ENCODE measurements at places on chromosomes 5 and 9.
A peak's percentile ranks its signal among the peaks of the same experiment; 100 is the strongest.

- DNase-seq = no peak
Observed at GRCh38 chr5:151742870-151743294, 15.5 kb downstream of the ATOX1 start.

DNA sequence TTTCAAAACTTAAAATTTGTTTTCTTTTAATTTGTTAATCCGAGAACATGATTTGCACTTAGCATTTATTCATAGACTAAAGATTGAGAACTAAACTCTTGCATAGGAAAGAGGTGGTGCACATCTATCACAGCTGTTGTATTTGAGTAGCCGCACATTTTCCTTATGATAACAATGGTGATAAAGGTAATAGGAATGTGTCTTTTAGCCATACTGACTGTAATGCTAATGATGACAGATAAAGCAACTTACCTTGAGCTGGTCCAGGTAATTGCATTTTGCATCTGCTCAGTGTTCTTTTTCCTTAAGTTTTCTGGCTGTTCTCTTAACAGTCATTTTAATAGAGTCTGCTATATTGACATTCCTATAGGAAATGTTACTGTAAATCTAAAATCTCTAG lies 19.0 kb downstream of the PHAX start:
- DNase-seq = no peak

DNA sequence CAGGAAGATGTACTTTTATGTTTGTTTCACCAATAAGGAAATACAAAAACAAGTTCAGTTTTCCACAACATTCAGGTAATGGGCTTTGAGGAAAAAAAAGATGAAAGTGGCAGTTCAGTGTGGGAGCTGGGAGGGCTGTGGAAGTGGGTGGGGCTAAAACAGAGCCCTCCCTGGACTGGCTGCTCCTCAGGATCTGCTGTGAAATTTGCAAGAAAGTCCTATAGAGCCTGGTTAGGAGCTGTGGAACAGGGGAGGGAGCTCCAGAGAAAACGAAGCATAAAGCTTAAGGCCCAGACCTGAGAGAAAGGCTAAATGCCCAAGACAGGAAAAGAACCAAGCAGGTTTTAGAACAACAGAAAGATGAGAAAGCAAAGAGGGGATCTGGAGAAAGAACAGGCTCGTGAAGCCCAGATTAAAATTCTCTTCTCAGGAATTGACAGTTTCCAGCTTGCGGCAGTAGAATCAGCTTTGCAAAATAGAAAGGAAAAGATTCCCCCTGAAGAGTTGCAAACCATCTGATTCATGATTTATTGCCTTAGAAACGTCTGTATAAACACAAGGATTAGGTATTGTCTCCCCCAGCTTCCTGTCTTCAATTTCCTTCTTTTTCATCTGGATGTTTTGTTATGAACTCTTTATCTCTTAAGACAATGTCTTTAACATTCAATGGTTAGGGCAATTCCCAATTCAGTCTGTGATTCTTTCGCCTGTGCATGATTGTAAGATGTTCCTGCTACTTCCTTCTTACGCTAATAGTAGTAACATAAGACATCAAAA lies 26.3 kb upstream of the CRHBP start:
- no peak for DNase-seq

DNA sequence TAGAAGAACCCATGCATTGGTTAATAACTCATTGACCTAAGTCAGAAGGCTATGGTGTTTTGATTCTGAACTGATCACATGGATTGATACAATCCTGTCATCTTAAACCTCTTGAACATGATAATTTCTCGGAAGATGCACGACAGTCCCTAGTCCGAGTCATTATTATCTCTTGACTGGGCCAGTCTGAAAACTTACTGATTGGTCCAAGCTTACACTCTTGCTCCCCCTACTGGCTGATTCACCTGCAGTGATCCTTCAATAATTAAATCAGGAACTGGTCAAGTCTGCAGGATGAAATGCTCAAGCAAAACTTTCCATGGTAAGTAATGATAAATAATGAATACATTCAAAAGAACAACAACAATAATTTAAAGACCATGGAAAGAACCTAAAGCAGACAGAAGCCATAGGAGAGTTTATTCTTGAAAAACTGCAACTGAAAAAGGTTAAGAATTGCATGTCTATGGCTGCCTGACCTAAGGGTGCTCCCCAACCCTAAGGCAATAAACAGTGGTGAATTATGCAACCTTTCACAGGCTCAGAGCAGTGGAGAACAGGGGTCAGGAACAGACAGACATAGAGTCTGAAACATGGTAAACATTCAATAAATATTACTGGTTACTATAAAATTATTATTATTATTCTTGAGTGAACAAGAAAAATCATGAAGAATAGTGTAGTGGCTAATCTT lies 79.3 kb downstream of the BRINP1 start:
- no peak for DNase-seq

DNA sequence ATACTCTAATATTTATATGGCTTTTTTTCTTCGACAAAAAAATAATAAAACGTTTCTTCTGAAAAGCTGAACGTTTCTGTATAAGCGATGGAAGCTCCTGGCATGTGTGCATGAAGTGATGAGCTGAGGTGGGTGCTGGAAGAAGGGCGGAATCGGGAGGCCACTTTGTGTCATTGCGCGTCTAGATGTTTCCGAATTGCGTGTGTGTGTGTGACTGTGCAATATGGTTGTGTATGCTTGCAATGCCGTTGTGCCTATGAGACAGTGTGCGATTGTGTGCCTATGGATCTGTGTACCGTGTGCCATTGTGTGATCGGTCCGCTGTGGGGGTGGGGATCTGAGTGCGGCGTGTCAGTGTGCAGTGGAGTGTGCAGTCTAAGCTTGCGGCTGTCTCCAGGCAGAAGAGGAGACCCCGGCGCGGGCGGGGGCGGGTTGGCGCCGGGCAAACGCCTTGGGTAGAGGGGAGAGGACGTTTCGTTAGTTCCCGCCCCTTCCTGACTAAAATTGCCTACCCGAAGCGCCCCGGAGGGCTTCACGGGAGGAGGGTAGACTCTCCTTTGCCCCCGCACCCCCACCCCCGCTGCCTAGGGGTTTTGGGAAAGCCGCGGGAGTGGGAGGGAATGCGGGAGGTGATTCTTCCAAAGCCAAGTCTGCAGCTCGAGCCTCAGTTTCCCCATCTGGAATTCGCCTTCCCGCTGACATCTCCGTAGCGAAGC lies 24.2 kb downstream of the PCDHGC5 start:
- peak; percentile 7 for DNase-seq

GRCh38 chr5:129960831-129961230 lies 56.6 kb downstream of the CHSY3 start:
- DNase-seq = no peak

DNA sequence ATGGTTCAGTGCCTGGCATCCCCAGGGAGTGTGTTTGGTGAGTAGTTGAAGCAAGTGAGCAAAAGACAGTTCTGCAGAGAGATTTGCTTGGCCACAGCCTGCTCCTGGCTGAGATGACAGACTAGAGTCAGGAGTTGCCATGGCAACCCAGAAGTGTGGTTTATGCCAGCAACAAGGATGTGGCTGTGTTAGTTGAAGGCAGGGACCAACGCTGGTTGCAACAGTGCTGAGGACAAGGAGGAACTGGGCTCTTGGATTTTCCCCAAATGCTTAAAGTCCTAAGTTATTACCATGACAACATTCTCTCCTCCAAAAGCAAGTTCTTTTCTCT lies 2.7 kb downstream of the NXNL2 start:
- DNase-seq = no peak

DNA sequence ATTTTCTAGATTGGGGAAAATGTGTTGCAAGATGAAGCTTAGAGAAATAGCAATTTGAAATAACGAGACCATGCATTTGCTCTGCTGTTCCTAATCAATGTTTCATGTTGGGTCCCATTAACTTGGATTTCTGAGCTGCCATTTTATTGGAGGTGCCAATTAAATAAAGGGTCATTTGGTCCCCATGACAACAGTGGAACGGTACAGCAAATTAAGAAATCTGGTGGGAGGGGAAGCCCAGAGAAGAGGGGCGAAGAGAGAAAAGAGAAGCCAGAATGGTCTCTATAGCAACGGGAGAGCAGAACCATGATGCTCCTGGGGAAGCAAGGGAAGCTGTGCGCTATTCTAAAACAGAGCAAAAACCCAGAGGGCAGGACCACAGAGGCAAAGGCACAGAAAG lies 120.2 kb downstream of the ENTREP1 start:
- DNase-seq = no peak

- no peak for DNase-seq
Observed at GRCh38 chr5:173802670-173803165, 85.4 kb upstream of the CPEB4 start.

GRCh38 chr5:117590944-117591343 lies 1016.3 kb upstream of the SEMA6A start:
- DNase-seq = no peak

- DNase-seq = no peak
Observed at GRCh38 chr9:90441814-90442213, 200.8 kb downstream of the DIRAS2 start.

GRCh38 chr5:134968055-134968454 lies 348 bp downstream of the CATSPER3 start:
- DNase-seq = no peak

DNA sequence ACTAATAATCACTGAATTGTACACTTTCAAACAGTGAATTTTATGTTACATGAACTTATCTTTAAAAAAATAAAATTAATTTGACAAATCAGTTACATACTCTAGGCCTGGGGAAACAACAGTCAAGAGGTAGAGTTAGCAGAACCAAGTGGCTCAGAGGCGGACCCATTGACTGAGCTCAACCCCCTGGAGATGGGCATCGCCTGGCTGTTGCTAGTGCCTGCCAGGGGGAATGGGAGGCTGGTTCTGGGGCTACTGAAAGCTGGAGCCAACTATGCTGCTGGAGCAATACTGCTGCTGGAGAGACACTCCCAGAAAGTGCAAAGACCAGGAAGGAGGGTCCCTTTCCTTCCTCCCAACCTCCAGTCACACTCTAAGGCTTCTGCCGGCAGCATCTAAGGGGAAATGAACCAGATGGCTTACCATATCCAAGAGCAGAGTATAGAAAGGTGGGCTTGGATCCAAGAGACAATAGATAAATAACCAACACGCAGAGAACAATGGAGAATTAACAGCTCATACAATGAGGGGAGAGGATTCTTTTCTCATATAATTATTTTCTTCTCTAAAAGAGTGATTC lies 40.3 kb upstream of the ANKRD55 start:
- no peak for DNase-seq

DNA sequence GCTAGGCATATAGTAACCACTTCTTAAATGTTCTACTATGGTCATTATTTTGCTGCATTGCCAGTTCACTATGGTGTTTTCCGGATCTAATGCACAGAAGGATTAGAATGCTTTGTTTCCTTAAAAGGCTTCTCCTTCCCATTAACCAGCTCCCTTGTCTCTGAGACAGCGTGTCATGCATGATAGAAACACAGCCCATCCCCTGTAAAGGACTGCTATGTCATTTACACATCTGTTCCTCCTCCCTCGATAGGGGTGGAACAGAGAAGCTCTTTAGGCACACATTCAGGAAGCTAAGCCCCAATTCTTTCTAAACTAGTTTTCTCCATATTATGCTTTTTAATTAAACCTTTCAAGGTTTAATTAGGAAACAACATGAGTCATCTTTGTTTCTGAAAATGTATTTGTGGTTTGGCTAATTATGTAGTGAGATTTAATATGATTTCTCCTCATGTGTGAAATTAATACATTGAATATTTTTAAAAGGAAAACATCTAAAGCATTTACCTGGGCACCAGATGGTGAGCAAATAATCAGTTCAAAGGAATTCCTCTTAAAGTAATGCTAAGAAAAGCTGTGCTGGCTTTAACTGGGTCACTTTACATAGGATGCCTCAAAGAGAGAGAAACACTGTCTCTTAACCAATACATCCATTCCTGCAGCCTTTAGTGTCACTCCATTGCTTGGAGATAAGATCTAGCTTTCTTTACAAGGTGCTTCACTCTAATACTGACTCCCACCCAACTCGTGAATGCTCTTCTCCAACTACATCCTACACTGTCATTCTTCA lies 133.3 kb upstream of the PPP1R2B start:
- no peak for DNase-seq

GRCh38 chr5:6734781-6735180 lies 21.5 kb downstream of the TENT4A start:
- no peak for DNase-seq

GRCh38 chr9:124657516-124657915 lies 113.6 kb downstream of the NR6A1 start:
- DNase-seq = no peak

DNA sequence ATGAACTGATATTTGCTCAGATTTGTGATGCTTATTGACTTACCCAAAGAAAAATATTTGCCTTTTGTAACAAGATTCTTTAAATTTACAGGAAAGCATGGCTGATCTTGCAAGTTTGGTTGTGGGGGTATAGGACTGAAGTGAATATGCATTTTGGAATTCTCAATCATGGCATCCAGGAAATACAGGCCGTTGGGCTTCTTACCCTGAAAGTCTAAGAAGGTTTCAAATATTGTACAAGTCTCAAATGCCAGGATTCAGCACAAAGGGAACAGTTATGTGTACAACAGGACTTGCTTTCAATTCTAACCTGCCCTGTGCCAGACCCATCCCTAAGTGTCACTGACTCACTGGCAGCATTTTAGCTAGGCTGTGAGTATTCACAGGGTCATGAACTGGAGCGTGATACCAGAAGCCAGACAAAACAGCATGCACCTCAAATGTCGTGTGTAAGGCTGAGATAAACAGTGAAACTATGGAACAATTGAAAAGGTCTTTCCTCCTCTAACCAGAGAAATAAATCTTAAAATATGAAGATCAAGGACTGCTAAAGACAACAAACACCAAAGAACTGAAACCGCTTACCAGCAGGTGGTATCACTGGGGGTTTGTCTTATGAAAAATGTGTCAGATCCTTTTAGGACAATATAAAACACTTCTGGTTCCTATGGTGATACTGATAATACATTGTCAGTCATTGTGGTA lies 168.6 kb upstream of the RGMB start:
- DNase-seq = no peak

- no peak for DNase-seq
Observed at GRCh38 chr5:110899566-110900412, 161.0 kb downstream of the SLC25A46 start.

DNA sequence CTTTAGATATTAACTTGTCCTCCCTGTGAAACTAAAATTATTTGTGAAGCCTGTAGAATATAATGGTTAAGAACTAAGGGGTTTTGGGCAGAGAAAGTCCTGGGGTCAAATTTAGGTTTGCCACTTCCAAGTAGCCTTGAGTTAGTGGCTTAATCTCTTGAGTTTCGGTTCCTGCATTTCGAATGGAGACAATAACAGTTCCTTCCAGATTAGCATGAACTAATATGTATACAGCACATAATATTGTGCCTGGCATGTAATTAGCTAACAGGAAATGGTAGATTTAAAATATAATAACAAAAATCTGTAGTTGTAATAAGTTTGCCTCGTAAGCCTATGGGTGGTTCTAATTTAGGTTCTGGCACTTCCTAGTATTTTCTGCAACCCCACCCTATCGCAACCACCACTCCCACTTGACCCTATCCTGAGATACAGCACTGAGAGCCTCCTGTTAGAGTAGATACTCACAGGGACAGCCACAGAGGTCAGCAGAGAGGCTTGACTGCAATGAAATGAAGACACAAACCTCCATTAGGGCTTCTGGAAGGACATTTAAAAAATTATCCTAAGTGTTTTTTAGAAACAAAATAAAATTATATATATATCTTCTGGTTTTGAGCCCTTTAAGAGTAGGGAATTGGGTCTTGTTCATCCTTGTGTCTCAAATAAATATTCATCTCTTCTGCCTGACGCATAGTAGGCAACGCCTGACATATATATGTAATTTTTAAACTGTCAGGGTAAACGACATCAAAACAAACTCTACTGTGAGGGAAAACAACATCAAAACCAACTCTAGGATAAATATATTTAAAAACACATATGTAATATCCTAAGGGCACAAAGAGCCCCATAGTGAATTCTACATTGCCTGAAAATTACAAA lies 8.5 kb downstream of the SPINK9 start:
- no peak for DNase-seq
